ENCODE measurements at places on chromosomes 12 and 14.
A peak's percentile ranks its signal among the peaks of the same experiment; 100 is the strongest.

- peak; percentile 33 for DNase-seq
Measured at GRCh38 chr12:70052931-70053497, 190.2 kb upstream of the CNOT2 start.

DNA sequence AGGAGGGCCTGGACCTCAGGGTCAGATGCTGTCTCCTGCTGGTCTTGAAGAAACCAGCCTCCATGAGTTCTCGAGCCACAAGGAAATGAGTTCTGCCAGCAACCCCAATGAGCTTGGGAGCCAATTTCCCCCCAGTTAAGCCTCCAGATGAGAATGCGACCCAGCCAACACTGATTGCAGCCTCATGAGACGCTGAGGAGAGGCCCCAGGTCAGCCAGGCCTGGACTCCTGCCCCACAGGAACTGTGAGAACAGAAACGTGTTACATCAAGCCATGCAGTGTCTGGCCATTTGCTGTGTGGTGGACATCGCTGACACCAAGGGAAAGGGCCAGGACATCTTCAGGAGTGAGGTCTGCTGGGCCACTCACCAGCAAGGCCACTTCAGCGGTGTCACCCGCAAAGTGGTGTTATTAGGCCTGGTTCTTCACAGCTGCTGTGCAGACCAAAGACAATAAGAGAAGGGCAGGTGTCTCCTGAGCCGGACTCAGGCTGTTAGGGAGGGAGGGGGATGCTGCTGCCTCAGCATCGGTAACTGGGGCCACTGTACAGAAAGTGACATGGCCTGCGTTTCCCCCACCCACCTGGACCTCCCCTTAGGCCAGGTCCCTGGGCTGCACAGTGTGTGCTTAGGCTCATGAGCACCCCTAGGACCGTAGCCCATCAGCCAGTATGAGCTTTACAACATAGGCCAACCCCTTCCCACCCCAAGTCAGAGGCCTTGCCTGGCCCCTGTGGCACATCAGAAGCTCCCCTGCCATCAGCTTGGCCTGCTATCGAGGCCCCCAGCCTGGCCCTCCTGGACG, 272.4 kb upstream of the RTL1 start:
- no peak for DNase-seq

DNA sequence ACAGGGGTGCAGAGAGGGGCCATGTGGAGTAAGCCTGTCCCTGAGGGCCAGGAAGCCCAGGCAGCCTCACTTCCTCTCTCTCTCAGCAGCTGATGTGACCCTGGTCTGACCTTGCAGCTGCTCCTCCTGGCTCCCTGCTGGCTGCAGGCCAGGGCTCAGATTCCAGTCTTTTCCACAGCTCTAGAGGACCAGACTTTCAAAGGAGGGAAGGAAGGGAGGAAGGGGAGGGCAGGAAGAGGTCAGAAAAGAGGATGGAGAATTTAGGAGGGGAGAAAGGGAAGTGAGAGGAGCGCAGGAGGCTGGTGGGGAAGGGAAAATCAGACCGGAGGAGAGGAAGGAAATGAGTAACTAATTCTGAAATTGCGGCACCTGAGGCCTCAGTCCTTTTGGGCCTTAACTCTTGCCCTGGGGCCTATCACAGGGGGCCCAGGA, 40.9 kb upstream of the VASH1 start:
- DNase-seq: peak; percentile 19

DNA sequence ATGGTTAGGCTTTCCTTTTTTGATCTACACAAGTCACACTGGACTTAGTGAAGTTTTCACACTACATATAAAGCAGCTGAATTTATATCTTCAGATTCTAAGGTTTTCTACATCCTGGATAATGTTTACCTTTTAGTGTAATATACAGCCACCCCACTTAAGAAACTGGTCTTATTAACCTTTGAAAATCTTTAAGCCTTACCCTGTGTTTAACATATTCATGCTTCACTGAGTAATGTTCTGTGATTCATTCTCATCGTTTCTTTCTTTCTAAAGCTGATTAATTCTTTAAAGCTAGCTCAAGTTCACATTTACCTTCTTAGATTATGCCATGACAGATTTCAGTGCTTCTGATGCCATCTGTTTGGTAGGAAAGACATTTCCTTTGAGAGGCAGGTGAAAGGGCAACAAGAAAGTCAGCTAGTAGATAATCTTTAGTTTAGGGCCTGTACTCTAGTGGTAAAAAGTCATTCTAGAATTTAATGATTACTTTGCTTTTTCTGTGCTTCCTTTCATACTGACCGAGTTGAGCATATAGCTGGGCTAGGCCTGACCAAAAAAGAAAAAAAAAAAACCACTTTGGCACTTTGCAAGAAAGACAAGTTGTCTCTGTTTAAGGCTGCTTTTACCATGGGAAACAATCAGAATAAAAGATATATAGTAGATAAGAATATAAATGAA, 690.9 kb upstream of the FBXO33 start:
- no peak for DNase-seq

DNA sequence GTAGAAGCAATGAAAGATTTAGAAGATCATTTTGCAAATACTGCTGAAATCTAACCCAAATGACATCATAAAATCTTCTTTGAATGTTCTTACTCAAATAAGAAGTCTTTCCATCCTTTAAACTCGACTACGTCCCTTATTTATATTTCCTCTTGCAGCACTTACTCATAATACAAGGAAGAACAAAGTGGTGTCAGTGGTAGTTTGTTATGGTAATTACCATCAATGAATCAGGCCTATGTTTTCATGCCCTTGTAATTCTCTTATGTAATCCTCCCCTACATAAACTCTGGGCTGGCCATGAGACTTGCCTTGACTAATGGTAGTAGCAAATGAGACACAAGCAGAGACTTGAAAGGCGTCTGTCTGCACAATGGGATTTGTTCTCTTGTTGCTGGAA, 17.0 kb downstream of the EEA1 start:
- peak; percentile 49 for DNase-seq

DNA sequence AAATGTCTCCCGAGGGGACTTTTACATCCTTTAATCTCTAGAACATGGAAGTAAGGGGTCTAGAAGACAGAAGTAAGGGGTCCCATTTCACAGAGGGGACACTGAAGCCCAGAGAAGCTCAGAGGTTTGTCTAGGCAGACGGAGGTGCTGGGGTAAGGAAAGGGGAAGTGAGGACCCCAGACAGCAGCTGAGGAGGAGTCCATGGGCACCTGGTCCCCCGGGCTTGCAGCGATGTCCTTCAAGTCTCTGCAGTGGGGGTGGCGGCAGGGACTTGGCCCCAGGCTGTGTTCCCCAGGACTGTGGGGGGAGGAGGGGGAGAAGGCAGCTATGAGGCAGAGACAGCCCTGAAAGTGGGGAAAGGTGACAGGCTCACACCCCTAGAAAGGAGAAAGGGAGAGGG, 30.7 kb downstream of the DTX1 start:
- DNase-seq: no peak

DNA sequence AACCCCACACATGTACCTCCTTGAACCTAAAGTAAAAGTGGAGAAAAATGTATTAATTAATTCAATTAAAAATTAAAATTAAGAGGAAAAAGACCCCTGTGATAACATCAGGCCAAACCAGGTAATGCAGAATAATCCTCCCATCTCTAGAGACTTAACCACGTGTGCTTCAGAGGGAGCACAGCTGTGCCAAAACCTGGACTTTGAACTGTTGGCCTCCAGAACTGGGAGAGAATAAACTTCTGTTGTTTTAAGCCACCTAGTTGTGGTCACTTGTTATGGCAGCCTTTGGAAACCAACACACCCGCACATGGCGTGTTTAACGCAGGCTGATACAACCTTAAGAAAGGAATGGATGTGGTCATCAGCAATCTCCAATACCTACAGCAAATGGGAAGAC, 23.8 kb downstream of the OAS2 start:
- no peak for DNase-seq

GRCh38 chr14:52190337-52190931, 77.1 kb upstream of the PTGDR start:
- no peak for DNase-seq

DNA sequence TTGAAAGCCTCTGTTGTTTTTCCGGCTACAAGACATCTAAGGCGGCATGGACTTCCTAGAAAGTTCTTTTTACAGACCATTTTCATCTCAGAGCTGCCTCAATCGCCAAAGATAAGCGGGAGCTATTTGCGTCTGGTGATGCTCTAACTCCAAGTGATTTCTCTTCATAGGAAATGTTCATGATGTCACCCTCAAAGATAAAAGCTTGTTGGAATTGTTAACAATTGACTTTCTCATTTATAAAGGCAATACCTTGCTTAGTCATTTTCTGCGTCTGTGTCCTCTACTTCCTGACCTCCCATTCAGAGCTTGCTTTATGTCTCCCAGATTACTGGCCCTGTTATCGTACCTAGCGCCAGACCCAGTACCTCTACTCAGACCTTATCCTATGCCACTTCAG, 259.0 kb upstream of the G2E3 start:
- DNase-seq: no peak

GRCh38 chr12:49283541-49284429, 11.2 kb upstream of the PRPH start:
- DNase-seq: no peak

- peak; percentile 3 for DNase-seq
Measured at GRCh38 chr12:97912943-97913342, 450.3 kb downstream of the RMST start.

GRCh38 chr12:53563452-53564028, 56.3 kb upstream of the NPFF start:
- DNase-seq: no peak

DNA sequence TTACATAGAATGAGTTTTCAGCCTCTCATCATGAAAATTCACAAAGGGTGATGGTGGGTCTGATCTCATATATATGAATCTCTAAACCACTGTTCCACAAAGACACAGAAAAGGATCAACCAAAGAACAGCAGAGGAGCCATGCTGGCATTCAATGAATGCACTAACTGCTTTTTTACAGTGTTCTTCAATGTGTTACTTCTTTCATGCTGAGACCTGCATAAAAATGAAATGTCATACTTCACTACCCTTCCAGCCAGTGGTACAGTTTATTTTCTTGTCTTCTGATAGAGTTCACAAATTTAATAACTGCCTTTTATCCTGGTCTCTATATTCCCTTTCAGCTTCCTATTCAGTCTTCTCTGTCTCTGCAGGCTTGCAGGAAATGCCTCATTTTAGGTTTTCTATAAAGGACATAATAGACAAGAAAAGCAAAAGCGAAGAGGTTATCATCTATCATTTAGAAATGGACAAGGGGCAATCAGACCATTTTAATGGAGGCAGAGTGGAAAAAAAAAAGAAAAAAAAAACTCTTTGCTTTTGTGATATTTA, 836.7 kb upstream of the FOXG1 start:
- no peak for DNase-seq

DNA sequence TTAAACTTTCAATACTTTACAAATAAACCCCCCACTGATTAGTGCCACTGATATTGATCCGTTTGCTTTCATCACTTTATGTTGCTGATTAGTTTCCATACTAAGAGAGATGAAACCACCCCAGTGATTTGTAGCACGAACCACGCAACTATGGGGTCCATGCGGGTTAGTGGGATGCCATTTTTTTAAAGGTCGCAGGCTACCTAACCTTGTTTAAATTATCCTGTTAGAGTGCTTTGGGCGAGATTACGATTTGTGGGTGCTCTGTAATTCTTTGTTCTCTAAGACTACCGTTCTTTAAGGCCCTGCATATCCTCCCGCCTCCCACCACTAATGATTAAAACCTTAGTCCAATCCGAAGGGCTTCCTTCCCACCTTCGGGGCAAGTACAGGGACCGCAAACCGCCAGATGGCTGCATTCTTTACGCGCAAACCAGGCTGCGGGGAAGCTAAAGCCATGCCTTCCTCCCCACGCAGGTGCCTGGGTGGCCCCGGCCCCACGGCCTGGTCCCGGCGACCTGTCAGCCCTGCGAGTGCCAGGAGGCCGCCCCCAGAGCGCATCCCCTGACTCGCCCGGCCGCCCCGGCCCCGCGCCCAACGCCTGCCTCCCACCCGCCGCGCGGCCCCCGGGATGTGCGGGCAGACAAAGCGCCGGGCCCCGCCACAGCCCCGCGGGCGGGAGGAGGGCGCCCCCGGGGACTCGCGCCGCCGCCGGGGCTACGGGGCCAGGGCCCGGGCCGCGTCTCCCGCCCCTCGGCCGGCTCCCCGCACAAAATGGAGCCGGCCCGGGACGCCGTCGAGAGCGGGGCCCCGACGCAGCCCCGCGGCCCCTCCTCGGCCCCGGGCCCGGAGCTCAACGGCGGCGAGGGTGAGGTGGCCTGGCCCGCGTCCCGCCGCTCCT, 759 bp downstream of the NFYB start:
- DNase-seq: no peak

GRCh38 chr14:86596024-86596423, 1066.1 kb downstream of the FLRT2 start:
- DNase-seq: no peak

DNA sequence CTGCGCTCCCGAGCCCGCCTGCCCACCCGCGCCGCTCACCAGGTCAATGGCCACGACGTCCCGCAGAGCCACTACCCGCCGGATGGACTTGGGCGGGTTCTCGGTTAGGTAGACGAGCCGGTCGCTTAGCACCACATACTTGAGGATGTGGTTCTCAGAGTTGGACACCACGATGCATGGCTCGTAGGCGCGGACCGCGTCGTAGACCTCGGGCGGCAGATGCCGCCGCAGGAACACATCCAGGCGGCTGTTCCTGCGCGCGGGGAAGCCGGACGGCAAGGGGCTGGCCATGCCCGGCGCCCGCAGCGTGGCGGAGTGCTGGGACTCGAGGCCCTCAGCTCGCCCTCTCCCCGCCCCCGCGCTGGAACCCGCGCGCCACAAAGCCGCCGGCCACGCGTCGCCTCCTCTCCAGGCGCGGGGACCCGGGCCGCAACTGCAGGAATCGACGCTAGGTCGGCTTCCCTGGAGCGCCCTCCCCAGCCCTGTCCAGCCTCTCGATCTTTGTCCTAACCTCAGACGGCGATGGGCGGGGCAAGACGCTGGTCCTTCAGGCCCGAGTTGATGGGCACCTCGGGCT, at the start of gene C12orf56:
Gene C12orf56, minus strand, starts transcription at position 484 of the 577 bp plus-strand sequence. Its CDS starts 193 bp downstream, at position 291.
- DNase-seq: no peak

DNA sequence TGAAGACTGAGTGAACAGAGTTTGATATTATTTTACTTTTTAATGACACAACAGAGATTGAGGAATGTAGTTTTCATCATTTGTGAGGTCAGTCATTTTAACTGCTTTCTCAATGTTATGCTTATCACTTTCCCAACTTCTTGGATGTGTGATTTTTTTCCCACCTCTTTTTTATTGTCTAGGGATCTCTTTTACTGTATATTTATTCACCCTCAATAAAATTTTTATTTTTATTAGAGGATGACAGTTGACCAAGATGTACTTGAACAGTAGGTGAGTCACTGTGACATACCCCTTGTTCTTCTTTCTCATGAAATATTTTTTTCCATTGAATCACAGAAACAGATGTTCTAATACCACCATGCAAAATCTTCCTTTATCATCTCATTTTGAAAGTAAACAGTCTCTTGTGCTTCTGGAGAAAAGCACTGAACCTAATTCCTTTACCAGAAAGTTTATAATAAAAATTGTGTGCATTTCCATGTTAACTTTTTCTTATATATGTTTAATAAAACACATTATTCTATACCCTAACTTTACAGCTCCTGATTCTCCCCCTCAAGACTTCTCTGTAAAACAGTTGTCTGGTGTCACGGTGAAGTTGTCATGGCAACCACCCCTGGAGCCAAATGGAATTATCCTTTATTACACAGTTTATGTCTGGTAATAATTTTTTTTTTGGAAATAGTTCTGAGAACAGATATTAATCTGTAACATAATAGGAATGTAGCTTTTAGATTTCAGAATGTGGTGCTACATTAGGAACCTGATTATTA, 65.9 kb downstream of the PTPRQ start:
- DNase-seq: peak; percentile 82

- peak; percentile 61 for DNase-seq
Measured at GRCh38 chr12:68521321-68521839, 89.3 kb upstream of the RAP1B start.

- DNase-seq: no peak
Measured at GRCh38 chr12:3101309-3102024, 24.3 kb downstream of the TSPAN9 start.

All from GM04504 (cell line).